ENCODE measurements at places on chromosomes 3 and 15.
A peak's percentile ranks its signal among the peaks of the same experiment; 100 is the strongest.

- DNase-seq, result no peak
Measured at GRCh38 chr15:23057707-23058106, 18.3 kb upstream of the TUBGCP5 start.

GRCh38 chr3:10229576-10229975, 18.7 kb upstream of the TATDN2 start:
- no peak for DNase-seq

- peak; percentile 46 for DNase-seq
Measured at GRCh38 chr3:172094621-172095557, 55.5 kb downstream of the FNDC3B start.

- peak; percentile 83 for DNase-seq
Measured at GRCh38 chr15:38474155-38474757, 20.3 kb downstream of the FAM98B start.

- peak; percentile 37 for DNase-seq
Measured at GRCh38 chr15:68994981-68995761, 19.3 kb upstream of the NOX5 start.

- peak; percentile 75 for DNase-seq
Measured at GRCh38 chr3:98563661-98564281, 29.6 kb downstream of the CPOX start.

GRCh38 chr3:110180733-110181132, 843.4 kb upstream of the DPPA4 start:
- peak; percentile 75 for DNase-seq

GRCh38 chr15:53193149-53193548, 403.0 kb upstream of the ONECUT1 start:
- DNase-seq, result peak; percentile 12
